ENCODE measurements at places on chromosomes 2 and 18.
A peak's percentile ranks its signal among the peaks of the same experiment; 100 is the strongest.

DNA sequence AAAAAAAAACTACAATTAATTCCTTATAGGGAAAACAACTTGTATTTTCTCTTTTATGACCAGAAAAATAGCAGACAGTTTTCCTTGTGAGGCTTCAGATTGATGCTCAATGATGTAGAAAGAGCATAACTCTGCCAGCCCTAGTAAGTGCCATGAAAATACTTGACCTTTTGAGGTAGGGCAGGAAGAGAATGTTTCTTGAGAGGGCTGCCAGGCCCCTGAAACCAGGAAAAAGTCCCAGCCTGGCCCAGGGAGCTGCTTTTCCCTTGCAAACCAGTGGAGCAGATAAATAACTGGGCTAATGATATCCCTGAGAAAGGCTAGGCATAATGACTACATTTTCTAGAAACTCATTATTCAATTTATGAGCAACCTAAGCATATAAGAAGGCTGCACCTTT, 126.8 kb downstream of the SLC8A1 start:
- no peak for DNase-seq

DNA sequence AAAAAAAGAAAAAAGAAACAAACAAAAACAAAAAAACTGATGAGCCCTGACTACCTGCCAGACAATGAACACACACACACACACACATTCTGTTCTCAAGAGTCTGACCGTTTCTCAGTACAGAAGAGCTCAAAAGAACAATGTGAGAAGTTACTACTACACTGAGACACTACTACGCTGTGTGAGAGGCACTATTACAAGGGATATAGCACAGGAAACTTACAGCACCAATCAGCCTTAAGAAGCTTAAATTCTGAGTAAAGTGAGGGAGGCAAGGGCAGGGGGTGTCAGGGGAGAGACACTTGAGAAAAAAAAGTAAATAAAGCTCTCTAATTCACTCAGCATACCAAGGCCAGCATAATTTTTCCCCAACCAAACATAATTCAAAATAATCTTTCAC, 32.5 kb downstream of the WDR33 start:
- DNase-seq, result no peak

DNA sequence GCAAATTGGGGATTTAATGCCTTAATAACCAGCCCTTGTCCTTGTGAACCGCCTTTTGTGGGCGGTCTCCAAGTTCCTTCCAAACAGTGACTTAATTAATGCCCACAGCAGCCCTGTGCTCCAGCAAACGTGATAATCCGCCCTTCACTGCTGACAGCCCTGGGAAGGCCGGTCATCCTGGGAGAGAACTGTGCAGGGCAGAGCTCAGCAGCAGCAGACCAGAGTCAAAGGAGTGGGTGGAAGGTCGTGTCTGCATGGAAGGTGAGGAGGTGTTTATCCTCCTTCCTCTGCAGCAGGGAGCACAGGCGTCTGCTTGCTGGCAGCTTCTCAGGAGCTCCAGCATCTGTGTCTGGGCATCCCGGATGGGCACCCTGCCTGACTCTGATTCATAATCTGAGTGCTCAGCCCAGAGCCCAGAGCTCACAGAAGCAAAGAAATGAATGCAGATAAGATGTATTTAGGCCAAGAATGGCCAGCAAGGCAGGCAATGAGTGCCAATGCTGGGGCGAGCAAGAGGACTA, 270.0 kb upstream of the PXDN start:
- DNase-seq, result peak; percentile 84

DNA sequence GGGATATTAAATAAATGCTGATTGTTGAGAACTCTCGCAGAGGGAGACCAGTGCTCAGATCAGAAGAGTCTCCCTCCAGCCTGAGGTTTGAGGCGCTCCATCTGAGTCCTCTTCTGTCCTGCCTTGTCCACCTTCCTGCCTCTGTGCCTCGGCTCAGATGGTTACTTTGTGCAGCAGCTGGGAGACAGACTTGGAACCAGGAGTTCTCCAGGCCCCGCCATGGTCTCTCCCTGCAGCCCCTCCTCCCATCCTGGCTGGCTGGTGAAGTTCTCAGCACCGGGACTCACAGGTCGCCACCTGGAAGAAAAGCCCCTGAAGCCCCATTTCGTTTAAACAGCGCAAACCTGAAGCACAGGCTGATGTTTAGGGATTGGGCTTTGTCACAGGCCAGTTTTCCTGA, 60.6 kb downstream of the DDX1 start:
- DNase-seq, result no peak

- DNase-seq, result no peak
Measured at GRCh38 chr2:14551069-14551468, 81.4 kb upstream of the LRATD1 start.

DNA sequence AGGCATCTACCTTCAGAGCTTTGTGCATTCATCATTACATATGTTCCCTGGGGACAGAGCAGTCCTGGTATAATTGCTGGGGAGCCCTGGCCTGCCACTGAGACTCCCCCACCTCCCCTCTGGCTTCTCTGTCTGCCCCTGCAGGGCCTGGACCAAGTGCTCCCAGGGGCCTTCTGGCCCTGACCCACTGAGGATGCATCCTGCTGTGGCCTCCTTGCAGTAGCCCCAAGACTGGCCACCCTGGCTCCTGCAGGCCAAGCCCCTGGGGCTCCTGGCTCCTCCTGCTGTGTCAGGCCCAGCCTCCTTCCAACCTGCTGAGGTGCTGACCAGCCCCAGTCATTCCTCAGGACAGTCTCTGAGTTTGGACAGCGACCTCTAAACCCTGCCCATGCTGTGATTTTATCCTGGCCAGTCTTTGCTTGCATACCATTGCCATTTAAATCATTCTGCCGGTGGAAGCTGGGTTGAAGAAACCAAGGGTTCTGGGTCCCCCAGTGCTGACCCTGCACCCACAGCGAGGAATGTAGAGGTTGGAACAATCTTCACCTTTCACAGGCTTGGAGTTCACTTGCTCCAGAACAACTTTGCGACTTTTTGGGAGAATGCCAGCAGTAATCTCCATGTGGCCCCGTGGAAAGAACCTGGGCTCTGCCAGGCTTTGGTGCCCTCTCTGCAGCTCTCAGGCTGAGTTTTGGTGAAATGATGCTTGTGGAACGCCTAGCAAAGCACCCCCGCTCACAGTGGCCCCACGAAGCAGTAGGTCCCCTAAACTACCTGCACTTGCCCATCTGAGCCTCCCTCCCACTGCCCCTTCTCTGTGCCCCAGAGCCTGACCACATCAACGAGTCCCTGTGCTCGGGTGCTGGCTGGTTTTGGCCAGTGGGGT, 167.3 kb upstream of the GLI2 start:
- DNase-seq, result no peak

DNA sequence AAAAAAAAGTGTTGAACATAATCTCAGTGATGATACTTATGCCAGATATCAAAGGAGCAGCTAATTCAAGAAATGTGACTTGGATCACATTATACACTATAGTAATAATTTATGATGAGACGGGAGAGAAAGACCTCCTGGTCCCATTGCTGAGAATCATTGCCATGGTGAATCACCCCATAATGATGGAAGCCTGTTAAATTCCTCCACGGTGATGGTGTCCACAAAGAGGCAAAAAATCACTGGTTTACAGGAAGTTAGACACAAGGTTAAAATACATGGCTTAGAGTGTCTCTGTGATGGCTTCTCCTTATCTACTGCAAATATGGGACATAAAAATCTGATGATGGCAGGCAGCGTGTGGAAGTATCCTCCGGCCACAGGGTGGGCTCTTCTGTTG, 210.0 kb downstream of the CDH2 start:
- DNase-seq, result no peak

GRCh38 chr2:84838434-84839145, 42.3 kb downstream of the TRABD2A start:
- no peak for DNase-seq

- no peak for DNase-seq
Measured at GRCh38 chr2:211077216-211077767, 520.9 kb downstream of the CPS1 start.

GRCh38 chr18:42675810-42676209, 439.7 kb downstream of the RIT2 start:
- no peak for DNase-seq

DNA sequence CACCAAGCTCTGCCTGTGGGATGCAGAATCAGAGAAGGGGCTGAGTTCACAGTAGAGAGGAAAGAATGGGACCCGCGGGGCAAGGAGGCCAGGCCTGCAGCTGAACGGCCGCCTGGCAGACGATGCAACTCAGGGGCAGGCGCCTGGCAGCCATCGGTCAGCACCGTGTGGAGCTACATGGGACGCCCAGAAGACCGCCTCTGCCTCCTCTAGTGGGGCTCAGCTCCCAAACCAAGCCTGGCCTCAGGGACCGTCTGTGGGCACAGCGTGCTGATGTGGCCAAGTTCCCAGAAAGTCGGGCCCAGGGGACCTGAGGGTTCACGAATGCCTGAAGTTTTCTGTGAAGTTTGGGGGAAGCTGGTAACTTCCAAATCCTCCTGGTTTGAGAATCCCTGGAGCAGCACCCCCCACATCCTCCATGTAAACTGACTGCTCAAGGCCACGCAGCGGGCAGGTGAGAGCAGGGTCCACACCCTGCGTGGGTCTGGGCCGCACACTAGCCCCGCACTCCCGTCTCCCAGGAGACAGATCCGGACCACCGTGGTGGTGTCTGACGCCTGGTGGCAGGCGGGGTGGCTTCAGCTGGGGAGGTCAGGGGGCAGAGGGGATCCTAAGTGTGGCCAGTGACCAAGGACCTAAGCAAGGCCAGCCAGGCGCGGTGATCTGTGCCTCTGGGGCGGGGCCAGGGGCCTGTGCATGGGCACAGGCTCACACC, 14.6 kb downstream of the SNORC start:
- DNase-seq, result no peak
